A549 treated with GW870086 at 1 μM for 4 hours (cell line): ENCODE measurements at places on chromosomes 1 and 21. TPM values are rescaled to one million over a fixed set of nuclear protein-coding genes. Genes with fewer than 3 reads are reported as not detected.

Gene CYB5RL
- 2.4 to 3.3 TPM (median 3.1 TPM) in 5 replicates for total RNA-seq

Gene KCNN3
- 0.02 to 0.19 TPM (median 0.07 TPM) in 4 of 5 replicates, not detected in the other for total RNA-seq

Gene SLFNL1
- total RNA-seq: 0.07 TPM in 1 of 5 replicates, not detected in the others

Gene OR2T12
- total RNA-seq: not detected in 5 replicates

Gene HEATR1
- 20.8 to 29.9 TPM (median 25.9 TPM) in 5 replicates for total RNA-seq

Gene TCHH
- 0.26 to 0.34 TPM (median 0.28 TPM) in 5 replicates for total RNA-seq

Gene FCRL1
- total RNA-seq: not detected in 5 replicates

Gene GPR161
- 10.1 to 18.0 TPM (median 15.3 TPM) in 5 replicates for total RNA-seq

Gene UBL4B
- total RNA-seq: not detected in 5 replicates

Gene SELENOF
- total RNA-seq: 149 to 180 TPM (median 163 TPM) in 5 replicates

Gene TMEM82
- not detected in 5 replicates for total RNA-seq

Gene KCND3
- not detected in 5 replicates for total RNA-seq

Gene LRRC39
- 0.10 TPM in 1 of 5 replicates, not detected in the others for total RNA-seq

Gene KRTAP19-1
- total RNA-seq: not detected in 5 replicates

Gene B3GALT2
- total RNA-seq: not detected in 5 replicates

Gene ZBTB18
- total RNA-seq: 3.6 to 5.3 TPM (median 4.7 TPM) in 5 replicates

Gene SLC1A7
- 0.05 TPM in 1 of 5 replicates, not detected in the others for total RNA-seq

Gene RXFP4
- total RNA-seq: not detected in 5 replicates

Gene DYNLT4
- 0.27 to 1.1 TPM (median 0.80 TPM) in 5 replicates for total RNA-seq

Gene HMGCL
- 12.4 to 15.1 TPM (median 12.8 TPM) in 5 replicates for total RNA-seq

Gene GRIK1
- not detected in 5 replicates for total RNA-seq

Gene BRDT
- not detected in 5 replicates for total RNA-seq

Gene COL16A1
- total RNA-seq: 4.9 to 5.9 TPM (median 5.2 TPM) in 5 replicates

Gene TRAPPC3
- 73.8 to 83.7 TPM (median 78.8 TPM) in 5 replicates for total RNA-seq

Gene COL24A1
- total RNA-seq: 0.01 to 0.07 TPM (median 0.03 TPM) in 4 of 5 replicates, not detected in the other

Gene NGF
- 0.93 to 1.4 TPM (median 1.2 TPM) in 5 replicates for total RNA-seq

Gene NUDT4B
- 0.47 to 2.8 TPM (median 0.82 TPM) in 5 replicates for total RNA-seq

Gene RIMKLA
- 0.27 to 1.0 TPM (median 0.76 TPM) in 5 replicates for total RNA-seq

Gene C1orf185
- not detected in 5 replicates for total RNA-seq

Gene TTC22
- total RNA-seq: 0.08 TPM in 1 of 5 replicates, not detected in the others

Gene AADACL3
- not detected in 5 replicates for total RNA-seq

Gene ZNF692
- 16.9 to 22.9 TPM (median 21.1 TPM) in 5 replicates for total RNA-seq

Gene SPTA1
- total RNA-seq: not detected in 5 replicates

Gene HCRTR1
- not detected in 5 replicates for total RNA-seq

Gene C21orf58
- 3.5 to 4.6 TPM (median 4.2 TPM) in 5 replicates for total RNA-seq

Gene DENND2C
- total RNA-seq: 0.42 to 0.49 TPM (median 0.46 TPM) in 5 replicates

Gene HSF2BP
- total RNA-seq: 0.79 to 1.9 TPM (median 1.7 TPM) in 5 replicates

Gene TTLL7
- total RNA-seq: 2.9 to 4.9 TPM (median 3.4 TPM) in 5 replicates

Gene IQGAP3
- total RNA-seq: 12.2 to 18.5 TPM (median 15.3 TPM) in 5 replicates

Gene ITLN1
- total RNA-seq: not detected in 5 replicates

Gene NCF2
- 1.1 to 2.7 TPM (median 1.6 TPM) in 5 replicates for total RNA-seq

Gene KCNJ15
- total RNA-seq: 0.10 to 0.25 TPM (median 0.19 TPM) in 5 replicates

Gene CENPS
- 26.5 to 32.5 TPM (median 28.9 TPM) in 5 replicates for total RNA-seq

Gene TRIM62
- 1.9 to 2.5 TPM (median 2.3 TPM) in 5 replicates for total RNA-seq

Gene FAM131C
- total RNA-seq: 15.1 to 21.1 TPM (median 19.8 TPM) in 5 replicates

Gene GPR3
- total RNA-seq: 0.85 to 2.1 TPM (median 1.9 TPM) in 5 replicates
